ENCODE measurements at places on chromosomes 2 and 18.

- no peak for DNase-seq
Measured at GRCh38 chr2:157246765-157247407, 10.6 kb upstream of the GALNT5 start.

DNA sequence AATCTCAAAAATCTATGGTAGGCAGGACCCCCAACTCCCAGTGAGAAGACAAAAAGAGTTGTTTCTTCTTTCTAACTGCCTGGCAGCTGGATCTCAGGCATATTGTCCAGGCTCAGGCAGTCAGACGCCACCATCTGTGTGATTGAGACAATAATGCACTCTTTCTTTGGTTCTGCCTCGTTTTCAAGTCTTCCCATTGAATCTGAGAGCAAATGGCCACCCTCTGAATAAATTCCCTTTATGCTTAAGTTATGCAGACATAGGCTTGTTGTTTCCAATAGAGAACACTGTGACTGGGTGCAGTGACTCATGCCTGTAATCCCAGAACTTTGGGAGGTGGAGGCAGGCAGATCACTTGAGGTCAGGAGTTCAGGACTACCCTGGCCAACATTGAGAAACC lies 15.3 kb upstream of the CD207 start:
- no peak for DNase-seq

- no peak for DNase-seq
Measured at GRCh38 chr2:71460595-71461303, 7.4 kb downstream of the DYSF start.

DNA sequence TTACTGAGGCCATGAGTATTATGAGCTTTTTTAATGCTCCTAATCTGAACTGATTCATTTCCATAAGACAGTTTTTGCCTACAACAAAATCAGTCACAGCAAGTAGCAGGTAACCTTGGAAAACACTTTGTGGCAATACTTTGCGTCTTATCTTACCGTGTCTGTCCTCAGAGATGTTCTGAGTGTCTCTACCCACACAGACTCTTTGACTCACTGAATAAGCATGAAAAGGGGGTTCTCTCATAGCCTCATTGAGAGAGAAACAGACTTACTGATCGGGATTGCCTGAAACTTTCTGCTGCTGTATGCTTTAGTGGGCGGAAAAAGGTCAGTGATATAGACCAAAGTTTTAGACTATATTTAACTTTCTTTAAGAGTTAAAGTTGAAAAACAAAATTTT lies 92.6 kb downstream of the MYL12B start:
- no peak for DNase-seq

DNA sequence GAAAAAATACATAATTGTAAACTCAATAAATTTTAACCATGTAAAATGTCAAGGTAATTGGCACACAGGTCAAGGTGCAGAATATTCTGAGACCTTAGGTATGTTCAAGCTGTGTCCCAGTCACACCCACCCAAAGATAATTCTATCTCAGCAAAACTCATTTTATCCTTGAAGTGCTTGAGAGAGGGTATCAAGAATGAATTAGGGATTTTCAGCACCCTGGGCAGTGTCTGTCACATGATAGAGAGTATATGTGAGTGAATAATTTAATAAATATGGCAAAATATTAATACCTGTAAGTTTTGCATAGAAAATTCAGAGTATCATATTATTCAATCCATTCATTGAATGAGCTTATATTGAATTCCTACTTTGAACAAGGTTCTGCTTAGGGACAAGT lies 567.9 kb downstream of the FBXO15 start:
- DNase-seq: no peak

DNA sequence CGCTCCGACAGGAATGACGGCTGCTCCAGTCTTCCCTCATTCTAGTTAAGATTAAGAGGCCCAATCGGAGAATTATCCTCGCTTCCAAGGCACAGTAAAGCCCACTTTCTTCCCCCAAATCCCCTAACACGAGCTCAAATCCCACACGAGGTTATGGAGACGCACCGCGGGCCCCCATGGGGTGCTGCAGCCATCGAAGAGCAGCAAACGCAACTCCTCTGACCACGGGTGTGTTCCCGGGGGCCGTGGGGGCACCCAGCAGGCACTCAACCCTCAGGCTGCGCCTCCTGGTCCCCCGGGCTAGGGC lies 446 bp downstream of the COPS9 start:
- no peak for DNase-seq

GRCh38 chr2:105413206-105413605 lies 14.4 kb upstream of the FHL2 start:
- no peak for DNase-seq

- peak; percentile 92 for DNase-seq
Measured at GRCh38 chr2:54122939-54123338, 7.5 kb downstream of the ACYP2 start.

GRCh38 chr18:6096730-6097129 lies 201.4 kb upstream of the TMEM200C start:
- DNase-seq: no peak

- DNase-seq: peak; percentile 5
Measured at GRCh38 chr2:63712748-63713147, 124.0 kb downstream of the MDH1 start.

GRCh38 chr2:172861656-172862476 lies 126.2 kb downstream of the RAPGEF4 start:
- DNase-seq: no peak

DNA sequence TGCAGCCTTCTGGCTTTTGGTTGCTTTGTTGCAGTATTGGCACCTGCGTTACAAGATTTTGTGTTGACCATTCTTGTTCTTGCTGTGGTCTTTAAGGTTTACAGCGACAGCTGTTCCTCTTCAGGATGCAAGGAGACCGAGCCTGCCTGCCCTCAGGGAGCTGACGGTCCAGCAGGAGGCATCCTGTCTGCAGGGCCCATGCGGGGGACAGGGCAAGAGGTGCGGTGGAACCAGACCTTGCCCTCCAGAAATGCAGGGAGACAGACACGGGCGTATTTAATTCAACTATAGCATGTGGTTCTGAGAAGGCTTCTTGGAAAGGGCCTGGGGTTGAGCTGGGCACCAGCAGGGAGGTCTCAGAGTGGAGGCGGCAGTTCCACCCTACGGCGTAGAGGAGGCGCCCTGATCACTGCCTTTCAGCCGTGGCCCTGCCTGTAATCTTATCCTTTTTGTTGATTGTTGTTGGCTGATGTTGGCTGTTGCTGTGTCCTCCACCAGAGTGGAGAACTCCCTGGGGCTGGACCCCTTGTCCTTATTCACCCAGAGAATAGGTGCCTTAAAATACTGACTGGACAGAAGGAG lies 71.7 kb downstream of the HPCAL1 start:
- DNase-seq: no peak

Measured in fibroblast of lung (primary cell).